Tongue (tissue), 3 donors: ENCODE measurements at places on chromosomes 11 and 22.

DNA sequence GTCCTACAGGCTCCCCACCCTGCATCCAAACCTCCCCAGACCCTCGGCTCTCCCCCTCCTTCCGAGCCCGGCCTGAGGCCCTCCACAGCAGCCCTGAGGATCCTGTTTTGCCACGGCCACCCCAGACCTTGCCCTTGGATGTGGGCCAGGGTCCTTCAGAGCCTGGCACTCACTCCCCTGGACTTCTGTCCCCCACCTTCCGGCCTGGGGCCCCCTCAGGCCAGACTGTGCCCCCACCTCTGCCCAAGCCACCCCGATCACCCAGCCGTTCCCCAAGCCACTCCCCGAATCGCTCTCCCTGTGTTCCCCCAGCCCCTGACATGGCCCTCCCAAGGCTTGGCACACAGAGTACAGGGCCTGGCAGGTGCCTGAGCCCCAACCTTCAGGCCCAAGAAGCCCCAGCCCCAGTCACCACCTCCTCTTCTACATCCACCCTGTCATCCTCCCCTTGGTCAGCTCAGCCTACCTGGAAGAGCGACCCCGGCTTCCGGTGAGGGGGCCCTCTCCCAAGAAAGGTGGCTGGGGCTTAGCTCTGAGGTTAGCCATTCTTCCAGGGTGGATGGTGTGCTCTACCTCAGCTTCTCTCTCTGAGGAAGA is 2.9 kb downstream of the INPP5J start:
- no peak for DNase-seq

DNA sequence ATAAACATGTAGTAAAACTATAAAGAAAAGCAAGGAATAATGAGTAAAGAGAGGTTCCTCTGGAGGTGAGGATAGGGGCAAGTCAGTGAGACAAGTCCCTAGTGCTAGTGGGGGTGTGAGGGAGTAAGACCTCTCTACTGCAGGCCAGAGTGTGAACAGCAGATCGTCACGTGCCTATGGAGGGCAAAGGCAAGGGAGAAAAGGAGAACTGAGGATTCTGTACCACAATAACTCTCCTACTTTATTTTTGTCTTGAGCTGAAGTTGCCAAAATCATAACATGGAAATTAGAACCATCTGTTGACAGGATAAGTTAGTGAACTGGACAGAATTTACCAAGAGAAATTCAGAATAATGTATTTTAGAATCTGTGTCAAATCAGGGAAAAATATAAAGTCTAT is 77.6 kb downstream of the ENTHD1 start:
- peak; percentile 19 for DNase-seq

DNA sequence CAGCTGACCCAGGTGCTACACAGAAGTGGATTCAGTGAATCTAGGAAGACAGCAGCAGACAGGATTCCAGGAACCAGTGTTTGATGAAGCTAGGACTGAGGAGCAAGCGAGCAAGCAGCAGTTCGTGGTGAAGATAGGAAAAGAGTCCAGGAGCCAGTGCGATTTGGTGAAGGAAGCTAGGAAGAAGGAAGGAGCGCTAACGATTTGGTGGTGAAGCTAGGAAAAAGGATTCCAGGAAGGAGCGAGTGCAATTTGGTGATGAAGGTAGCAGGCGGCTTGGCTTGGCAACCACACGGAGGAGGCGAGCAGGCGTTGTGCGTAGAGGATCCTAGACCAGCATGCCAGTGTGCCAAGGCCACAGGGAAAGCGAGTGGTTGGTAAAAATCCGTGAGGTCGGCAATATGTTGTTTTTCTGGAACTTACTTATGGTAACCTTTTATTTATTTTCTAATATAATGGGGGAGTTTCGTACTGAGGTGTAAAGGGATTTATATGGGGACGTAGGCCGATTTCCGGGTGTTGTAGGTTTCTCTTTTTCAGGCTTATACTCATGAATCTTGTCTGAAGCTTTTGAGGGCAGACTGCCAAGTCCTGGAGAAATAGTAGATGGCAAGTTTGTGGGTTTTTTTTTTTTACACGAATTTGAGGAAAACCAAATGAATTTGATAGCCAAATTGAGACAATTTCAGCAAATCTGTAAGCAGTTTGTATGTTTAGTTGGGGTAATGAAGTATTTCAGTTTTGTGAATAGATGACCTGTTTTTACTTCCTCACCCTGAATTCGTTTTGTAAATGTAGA is 1.7 kb downstream of the MALAT1 start:
- peak; percentile 82 for DNase-seq

GRCh38 chr11:32316858-32317642 is 118.3 kb downstream of the WT1 start:
- DNase-seq, result no peak

DNA sequence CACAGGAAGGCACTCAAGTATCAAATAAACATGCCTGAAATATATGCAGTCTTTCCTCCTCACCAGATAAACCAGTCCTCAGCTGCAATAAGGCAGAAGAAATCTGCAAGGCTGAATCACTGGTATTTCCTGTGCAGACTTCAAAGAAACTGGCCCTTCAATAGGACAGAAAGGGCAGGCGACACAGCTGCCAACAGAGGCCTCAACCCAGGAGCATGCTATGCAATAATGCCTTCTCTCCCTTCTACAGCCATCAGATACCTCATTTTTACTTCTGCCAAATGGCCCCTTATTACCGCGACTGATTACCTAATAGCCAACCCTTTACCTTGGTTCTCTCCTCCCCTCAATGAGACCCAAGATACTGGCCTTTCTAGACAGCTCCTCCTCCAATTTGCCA is 8.0 kb downstream of the NUMA1 start:
- no peak for DNase-seq

DNA sequence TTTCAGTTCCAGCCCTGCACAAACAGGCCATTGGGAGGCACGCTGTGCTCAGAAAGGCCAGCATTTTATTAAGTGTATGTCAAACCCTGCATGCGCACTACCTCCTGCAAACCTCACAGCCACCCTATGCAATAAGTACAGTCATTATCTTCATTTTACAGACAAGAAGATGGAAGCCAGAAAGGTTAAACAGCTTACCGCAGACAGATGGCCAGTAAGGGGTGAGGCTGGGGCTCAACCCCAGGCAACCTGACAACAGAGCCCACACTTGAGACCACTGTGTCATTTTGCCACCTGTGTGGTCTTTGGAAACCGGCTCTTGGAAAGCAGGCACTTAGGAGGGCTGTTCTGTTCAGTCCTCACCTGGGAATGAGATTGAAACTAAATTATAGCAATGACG is 142.3 kb downstream of the NXPE2 start:
- no peak for DNase-seq

GRCh38 chr11:72352859-72353551 is 81.3 kb downstream of the CLPB start:
- peak; percentile 88 for DNase-seq

DNA sequence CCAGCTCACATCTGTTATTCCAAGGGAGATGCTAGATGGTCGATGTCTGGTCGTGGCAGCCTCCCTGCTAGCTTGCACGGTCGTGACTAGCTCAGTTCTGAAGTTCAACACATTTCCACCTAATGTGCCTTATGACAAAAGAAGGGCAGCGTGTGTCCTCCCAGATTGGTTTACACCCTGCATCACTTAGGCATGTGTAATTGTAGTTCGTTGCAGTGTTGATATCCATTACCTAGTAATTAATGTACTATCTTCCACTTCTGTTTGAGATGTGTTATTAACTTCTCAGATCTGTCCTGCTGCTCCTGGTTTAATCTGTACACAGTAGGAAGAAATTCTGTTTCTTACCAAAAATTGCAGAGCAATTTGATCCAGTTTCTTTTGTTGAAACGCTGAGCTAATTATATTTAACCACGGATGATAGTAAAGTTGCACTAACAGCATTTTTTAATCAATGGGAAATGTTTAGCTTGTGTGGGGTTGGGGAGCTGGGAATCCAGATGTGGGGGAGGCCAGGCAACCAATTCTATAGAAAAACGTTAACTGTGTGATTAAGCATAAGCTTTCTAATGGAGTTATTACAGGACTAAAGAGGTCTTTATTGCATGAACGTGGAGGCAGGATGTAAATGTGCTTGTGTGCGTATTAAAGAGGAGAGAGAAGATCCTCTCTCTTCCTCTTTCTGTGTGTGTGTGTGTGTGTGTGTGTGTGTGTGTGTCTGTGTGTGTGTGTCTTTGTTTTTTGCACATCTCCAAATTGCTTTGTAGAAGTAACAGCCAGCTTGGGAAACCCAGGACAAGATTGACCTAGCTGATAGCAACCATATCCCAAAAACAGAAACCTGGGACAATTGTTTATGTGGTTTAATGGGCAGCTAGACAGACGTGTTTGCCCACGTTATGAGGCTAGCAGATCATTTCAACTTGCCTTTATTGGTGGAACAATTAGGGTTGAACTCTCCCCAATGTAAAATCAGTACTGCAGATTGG is 145.7 kb upstream of the TTC12 start:
- DNase-seq, result peak; percentile 36

- peak; percentile 93 for DNase-seq
Observed at GRCh38 chr22:23904573-23905254, 10.5 kb downstream of the MIF start.

DNA sequence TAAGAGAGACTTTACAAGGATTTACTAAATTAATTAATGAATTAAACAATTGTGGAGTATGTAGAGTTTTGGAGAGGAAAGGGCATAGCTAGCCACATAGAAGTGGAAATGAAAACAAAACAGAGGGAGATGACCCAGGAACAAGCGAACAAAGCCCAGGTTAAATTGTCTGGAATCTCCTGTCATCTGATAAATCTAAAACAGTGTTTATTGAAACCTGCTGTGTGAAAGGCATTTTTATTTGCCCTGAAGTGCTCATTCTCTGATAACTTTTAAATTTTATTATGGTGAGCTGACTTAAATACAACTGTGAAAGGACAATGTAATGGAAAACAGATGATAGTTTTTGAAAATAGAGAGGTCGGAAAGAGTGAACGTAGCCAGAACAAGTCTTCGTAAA is 682.8 kb upstream of the KIRREL3 start:
- DNase-seq, result no peak

DNA sequence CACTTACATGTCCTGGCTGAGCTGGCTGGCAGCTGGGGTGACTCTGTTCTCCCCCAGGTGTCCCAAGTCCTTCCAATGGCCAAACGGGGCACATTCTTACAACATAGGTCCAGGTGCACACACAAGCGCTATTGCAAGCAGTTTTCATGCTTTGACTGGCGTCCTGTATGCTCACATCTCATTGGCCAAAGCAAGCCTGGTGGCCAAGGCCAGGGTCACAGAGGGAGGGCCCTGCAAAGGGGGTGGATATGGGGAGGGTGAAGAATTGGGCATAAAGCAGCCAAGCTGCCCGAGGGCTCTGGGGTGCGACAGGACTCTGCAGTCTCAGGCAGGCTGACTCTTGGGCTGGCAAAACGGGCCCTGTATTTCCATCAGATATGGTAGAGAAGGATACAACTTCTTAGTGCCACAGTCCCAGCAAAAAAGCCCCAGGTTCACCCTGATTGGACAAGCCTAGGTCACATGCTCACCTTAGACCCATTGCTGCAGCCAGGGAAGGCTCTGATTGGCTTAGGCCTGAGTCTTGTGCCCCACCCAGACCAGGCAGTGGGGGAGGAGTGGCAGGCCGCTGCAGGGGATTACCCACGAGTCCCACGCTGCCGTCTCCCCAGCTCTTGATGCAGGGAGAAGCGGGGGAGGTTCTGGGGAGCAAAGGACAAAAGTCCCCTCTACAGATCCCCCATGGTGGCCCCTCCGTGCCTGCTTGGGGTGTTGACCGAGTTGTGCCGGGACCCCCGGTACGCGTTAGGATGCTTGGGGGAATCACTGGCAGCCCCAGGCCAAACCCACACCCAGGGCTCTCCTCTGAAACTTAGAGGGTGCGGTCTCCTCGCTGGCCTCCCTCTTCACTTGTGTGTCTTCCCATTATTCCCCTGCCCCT is 110.8 kb downstream of the ARHGAP8 start:
- no peak for DNase-seq

DNA sequence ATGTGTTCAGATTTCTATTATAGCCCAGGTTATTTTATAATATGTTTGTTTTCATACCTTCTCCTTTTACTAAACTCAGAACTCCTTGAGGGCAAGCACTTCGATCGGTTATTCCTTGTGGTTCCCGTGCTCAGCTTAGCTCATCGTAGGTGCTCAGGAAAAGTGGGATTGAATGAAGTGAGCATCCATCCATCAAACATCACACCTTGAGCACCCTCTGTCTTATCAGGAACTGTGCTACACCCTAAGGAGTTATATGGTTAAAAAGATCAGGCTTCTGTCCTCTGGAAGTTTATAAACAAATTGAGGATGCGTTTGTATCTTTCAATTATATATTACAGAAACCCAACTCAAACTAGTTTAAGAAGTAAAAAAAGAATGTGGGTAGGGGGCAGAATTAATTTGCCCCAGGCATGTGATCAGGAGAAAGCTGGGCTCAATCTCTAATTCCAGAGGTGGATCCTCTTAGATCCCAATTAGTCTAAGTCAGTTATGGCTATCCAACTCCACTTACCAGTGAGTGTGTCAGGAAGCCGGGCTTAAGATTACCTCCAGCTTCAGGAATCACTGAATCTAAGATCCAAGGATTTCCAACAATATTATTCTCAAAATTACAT is 59.9 kb upstream of the RRAS2 start:
- no peak for DNase-seq

DNA sequence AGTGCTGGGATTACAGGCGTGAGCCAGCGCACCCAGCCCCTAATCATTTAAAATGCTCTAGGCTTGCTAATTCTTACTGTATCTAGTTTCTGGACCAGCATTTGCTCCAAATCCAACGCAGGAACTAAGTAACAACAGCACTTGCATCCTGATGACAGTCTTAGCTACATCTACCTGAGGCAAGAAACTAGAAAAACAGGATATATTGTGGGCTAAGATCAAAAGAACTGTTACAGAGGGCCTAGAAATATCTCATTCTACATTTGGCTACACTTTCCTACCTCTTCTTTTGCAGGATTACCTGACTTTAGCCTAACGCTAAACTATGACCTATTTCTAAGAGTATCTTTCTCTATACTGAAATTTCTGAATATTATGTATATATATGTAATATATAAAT is 7.8 kb downstream of the DCDC1 start:
- no peak for DNase-seq

DNA sequence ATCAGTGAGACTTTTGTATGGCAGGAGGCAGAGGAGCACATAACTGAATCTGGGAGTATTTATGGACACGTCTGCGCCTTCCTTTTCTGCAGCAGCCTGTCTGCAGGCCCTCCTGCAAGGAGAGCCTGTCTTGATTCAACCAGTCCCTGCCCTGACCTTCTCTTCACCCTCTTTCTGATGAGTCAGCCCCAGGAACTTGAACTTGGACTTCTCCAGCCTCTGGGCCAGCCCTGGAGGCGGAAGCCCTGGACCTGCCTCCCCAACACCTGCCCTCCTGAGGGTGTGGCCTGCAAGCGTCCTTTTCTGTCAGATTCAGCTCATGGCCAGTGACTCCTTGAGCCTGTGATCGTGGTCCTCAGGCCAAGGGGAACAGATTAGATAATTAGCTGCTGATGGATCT is 20.0 kb downstream of the DAGLA start:
- no peak for DNase-seq

DNA sequence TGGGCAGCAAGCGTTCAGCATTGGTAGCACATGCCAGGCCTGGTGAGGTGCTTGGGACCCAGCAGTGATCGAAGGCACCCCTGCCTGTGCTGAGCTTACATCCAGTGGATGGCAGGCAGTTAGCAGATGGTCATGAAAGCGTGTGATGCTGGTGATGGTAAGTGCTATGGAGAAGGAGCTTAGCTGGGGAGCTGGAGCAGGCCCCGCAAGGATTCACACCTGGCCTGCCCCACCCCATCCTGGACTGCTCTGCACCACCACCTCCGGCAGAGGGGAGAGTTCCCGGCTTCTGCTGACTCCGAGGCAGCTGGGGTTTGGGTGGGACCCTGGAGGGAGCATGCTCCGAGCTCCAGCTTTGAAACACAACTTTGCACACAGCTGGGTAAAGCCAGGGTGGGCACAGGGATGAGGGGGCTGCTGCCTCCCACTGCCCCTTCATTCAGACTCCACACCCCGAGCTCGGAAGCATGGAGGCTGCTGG is 16.2 kb downstream of the MPPED1 start:
- DNase-seq, result no peak
